ENCODE measurements at places on chromosomes 16 and 17. TPM values are rescaled to one million over a fixed set of nuclear protein-coding genes. Genes with fewer than 3 reads are reported as not detected.

Gene NPIPB5
- total RNA-seq, result 159 TPM

Gene ABCA10
- 0.64 TPM for total RNA-seq

Gene KRT12
- total RNA-seq, result not detected

Gene SMIM36
- not detected for total RNA-seq

- no peak for DNase-seq
These were observed 857 bp upstream of the STAT5A start for GRCh38 chr17:42287305-42287976.

DNA sequence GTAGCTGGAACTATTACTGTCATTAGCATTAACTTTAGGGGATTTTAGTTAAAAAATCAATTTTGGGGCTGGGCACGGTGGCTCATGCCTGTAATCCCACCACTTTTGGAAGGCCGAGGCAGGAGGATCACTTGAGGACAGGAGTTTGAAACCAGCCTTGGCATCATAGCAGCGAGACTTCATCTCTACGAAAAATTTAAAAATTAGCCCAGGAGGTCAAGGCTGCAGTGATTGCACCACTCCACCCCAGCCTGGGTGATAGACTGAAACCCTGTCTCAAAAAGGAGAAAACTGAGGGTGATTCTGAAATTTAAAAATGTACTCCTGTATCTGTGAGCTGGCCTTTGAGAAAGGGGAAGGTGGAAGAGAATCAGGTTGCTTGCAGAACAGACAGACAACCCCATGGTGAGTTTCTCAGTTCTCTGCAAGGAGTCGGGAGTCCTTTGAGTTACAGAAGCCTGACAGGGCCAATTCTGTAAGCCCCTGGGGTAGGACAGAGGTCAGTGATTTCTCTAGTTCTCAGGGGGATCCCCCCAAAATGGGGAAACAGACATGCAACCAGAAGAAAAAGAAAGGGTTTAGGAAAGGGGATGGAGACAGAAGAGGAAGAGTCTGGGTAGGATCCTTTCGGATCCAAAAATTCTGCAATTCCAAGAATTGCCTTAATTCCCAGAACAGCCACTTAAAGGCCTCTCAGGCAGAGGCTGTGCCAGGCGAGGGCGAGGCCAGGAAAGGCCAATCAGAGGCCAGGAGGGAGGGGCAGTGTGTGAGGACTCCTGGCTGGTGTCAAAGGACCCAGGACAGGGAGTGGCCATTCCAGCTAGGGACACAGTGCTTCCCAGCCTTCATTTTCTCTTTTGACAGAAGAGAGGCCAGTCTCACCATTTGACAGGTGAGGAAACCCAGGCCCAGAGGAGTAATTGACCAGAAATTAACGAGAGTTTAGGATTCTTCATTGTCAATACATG is 6.7 kb downstream of the NUPR1 start:
- DNase-seq, result no peak

GRCh38 chr17:49498029-49498615 is 3.0 kb downstream of the NGFR start:
- no peak for DNase-seq

- no peak for DNase-seq
These were observed 16.5 kb upstream of the MEAK7 start for GRCh38 chr16:84520725-84521496.

- DNase-seq, result no peak
These were observed 10.1 kb upstream of the ERCC4 start for GRCh38 chr16:13909872-13910303.

Measured in neural crest cell (in vitro differentiated cells).